ENCODE measurements at places on chromosomes 1 and 21.

DNA sequence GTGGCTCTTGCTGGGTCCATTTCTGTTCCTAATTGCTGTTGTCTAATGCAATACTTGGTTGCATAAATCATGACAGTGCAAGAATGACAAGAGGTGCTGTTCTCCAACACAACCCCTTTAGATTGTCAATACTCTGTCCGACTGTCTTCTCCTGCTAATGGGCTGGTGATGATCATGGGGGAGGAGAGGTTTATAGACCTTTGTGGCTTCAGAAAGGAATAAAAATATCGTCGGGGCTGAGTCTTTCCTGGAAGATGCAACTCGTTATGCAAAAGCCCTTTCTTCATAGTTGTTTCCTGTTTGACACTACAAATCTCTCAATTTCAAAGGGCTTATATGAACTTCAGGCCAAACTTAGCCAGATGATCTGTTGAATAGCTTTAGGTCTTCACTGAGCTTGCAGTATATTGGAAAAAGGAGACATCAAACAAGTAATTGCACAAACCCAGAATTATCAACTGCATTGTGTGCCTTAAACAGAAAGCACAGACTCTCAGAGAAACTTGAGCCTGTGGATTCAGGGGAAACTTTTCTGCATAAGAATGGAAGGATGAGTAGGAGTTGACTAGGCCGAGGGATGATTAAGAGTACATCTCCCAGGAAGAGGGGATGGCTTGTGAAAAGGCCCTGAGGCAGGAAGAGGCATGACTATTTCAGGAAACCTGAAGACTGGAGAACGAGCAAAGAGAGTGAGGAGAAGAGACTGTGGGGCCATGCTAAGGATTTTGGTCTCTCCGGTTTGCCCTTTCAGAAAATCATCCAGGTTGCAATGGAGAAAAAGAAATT, 107.6 kb downstream of the TSEN15 start:
- DNase-seq: no peak

DNA sequence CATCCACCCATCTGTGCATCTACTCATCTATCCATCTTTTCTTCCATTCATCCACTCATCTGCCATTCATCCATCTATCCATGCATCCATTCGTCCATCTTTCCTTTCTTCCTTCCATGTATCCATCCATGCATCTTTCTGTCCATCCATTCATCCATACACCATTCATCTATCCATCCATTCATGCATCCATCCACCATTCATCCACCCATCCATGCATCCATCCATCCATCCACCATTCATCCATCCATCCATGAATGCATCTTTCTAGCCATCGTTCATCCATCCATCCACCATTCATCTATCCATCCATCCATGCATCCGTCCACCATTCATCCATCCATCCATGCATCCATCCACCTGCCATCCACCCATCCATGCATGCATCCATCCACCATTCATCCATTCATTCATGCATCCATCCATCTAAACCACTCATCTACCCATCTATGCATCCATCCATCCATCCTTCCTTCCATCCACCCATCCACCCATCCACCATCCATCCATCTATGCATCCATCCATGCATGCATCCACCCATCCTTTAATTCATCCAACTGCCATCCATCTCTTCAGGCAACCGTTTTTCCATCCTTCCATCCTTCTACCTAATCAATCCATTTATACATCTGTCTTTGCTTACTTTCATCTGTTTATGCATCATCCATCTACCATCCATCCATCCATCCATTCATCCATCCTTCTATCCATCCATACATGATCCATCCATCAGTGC, 87.1 kb downstream of the TRIM11 start:
- no peak for DNase-seq

GRCh38 chr1:37472281-37472680, 2.1 kb upstream of the ZC3H12A start:
- no peak for DNase-seq

- no peak for DNase-seq
These were observed 3.3 kb downstream of the NPPB start for GRCh38 chr1:11855430-11855829.

DNA sequence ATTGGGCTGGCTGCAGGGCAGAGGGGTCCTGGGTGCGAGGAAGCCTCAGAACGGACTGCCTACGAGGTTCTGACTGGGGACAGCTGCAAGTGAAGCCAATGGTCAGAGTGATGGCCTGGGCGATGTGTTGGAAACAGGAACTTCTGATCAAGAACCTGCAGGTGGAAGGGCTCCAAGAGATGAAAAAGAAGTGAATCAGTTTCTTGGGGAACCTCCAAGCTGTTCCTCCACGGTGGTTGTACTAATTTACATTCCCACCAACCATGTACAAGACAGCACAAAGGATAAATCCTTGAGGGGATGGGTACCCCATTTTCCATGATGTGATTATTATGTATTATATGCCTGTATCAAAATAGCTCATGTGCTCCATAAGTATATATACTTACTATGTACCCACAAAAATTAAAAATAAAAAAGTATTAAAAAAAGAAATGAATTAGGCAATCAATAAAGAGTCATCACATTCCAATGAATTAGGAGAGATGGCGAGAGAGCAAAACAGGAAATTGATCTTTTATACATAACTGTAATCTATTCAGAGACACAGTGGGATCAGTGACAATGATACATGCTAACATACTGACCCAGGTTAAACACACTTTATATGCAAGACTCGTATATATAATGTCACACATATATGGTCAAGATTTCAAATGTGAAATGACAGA, 58.1 kb downstream of the PTPN14 start:
- no peak for DNase-seq

GRCh38 chr21:17441370-17441769, 71.5 kb upstream of the CXADR start:
- no peak for DNase-seq

DNA sequence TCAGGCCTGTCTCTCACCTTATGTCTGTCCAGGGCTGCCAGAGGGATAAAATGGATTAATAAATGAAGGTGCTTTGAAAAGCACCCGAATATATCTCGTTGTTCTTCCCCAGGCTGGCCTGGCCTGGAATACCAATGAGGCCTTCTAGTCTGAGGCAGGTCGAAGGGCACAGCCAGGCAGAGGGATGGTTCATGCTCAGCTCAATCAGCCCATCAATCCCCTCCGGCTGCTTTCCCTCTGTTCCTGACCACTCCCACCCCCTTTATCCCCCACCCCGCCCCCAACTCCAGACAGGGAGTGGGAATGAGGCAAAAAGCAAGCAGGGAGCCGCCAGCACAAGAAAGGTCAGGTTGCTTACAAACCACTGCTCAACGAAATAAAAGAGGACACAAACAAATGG, 40.0 kb upstream of the PRELP start:
- DNase-seq: no peak

- DNase-seq: no peak
These were observed 199.7 kb upstream of the TMPRSS15 start for GRCh38 chr21:18603261-18603660.

GRCh38 chr1:38064197-38064903, 17.8 kb upstream of the POU3F1 start:
- DNase-seq: no peak

GRCh38 chr1:192795916-192796618, 12.8 kb upstream of the RGS2 start:
- no peak for DNase-seq

DNA sequence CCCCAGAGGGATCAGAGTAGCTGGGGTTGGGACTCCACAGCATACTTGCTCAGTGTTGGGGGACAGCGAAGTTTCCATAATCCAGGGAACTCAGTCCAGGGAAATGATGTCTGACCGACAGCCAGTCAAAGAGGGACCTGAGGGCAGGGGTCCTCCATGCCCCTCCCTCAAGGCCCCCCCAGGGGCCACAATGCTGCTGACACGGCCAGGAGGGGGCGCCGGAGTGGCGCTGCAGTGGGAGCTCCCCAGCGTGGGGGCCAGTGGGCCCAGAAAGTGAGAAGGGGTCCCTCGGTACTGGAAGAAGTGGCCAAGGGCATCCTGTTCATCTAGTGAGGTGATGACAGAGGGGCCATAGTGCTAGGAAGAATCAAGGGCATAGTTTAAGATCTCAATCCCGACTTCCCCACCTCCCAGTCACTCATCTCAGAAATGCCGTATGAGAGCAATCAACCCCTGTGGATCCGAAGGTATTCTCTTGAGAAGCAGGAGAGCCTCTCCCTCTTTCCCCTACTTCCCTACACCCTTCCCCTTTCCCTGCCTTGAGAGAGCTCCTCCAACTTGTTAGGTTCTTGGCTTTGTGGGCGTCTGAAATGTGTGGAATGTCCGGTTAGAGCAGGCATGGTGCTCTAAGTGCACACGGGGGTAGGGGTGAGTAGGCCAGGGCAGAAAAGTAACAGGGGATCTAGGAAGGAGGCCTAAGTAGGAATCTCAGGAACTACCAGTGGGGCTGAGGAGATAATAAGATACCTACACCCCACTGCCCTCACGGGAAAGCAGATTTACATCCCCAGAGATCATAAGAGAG, 4.1 kb downstream of the NUDT17 start:
- DNase-seq: no peak

DNA sequence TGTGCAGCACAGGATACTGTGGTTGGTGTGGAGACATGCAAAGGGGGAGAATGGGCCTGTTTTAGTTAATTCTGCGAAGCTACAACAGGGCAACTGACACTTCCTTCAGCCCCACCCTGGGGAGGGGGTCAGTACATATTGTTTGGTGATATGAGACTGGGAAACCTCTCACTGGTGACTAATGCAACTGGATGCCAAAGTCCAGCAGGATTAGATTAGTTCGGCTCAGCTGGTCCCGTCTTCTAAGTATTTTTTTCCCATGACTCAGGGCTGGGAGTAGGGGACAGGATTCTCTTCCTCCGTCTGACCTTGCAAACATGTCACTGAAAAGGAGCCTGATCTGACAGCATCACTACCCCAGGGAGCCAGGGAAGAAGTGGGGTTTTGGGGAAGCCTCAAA, 43.0 kb downstream of the PLXNA2 start:
- DNase-seq: peak; percentile 77

- DNase-seq: no peak
These were observed 21.4 kb downstream of the STUM start for GRCh38 chr1:226569879-226570547.

GRCh38 chr1:204286831-204287421, 72.8 kb downstream of the PLEKHA6 start:
- DNase-seq: no peak

- DNase-seq: no peak
These were observed 5.0 kb upstream of the CDC14A start for GRCh38 chr1:100347009-100347966.

DNA sequence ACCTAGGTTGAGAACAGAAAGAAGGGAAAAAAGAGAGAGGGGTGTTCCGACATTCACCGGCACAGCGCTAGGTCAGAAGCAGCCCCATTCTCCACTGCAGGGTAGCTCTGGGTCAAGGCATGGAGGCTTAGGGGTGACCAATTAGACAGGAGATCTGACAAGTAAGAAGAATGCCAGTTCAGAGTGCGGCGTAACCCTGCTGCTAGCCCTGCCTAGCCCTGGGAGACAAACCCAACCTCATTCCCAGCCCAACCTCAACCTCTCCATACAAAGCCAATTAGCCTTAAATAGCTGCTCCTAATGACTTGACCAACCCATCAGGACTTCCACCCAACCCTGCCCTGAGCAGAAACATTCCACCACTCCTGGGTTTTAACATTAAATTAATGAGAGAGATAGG, 3.4 kb downstream of the PRELP start:
- no peak for DNase-seq

GRCh38 chr1:58857680-58858673, 74.1 kb upstream of the JUN start:
- no peak for DNase-seq

DNA sequence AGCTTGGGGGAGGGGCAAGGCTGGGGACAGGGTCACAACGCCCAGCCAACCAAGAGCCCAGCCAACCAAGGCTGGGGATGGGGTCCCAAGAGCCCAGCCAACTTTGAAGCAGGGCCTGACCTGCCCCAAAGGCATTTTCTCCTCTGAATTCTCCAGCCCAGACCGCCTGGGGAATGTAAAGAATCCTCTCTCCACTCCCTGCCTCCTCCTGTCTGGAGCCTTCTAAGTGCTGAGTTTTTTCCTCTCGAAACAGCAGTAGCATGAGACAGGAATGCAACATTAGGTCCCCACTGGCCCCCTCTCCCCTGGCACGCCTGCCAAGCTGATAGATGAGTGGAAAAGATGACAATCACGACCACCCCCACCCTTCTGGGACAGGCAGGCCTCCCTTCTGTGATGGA, 17.0 kb downstream of the C1orf198 start:
- DNase-seq: no peak

- no peak for DNase-seq
These were observed 96.7 kb upstream of the NEGR1 start for GRCh38 chr1:72379072-72379471.

GRCh38 chr1:81590171-81590570, 210.6 kb upstream of the ADGRL2 start:
- DNase-seq: no peak

DNA sequence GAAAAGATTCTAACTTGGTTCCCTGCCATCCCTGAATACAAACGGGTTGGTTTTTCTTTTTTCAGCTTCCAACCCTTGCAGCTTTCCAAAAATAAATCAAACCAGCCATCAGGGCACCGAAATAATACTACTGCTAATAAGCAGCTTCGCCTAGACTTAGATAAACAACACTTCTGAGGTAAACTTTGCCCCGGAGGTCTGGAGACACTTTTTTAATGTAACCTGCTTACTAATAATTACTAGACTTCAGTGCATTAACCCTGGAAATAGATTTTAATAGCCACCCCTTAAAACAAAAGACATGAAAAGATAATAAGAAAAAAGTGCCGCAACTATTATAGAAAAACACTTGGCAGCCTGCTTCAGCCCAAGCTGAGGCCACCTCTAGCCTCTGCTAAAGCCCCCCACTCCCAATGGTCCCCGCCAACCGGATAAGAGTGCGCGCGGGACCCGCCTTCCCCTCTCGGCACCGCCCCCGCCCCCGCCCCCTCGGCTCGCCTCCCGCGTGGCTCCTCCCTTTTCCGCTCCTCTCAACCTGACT, 405 bp upstream of the GADD45A start:
- DNase-seq: no peak

DNA sequence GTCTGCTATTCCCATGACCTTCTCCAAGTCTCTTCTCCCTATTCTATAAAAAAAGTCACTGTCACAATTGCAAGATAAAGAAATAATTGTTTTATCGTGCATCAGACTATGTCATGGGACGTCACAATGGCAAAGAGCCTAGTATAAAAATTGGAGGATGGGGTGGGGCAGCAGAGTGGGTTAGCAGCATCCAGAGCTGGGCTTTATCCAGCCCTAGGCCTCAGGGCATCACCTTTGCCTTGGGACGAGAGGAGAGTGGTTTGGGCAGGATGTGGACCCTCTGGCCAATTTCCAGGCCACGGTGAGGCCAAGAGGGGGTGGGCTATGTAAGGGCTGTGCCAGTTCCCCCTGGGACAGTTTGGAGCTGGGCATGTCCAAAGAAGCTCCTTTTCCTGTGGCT, 25.7 kb downstream of the WNT4 start:
- DNase-seq: no peak

DNA sequence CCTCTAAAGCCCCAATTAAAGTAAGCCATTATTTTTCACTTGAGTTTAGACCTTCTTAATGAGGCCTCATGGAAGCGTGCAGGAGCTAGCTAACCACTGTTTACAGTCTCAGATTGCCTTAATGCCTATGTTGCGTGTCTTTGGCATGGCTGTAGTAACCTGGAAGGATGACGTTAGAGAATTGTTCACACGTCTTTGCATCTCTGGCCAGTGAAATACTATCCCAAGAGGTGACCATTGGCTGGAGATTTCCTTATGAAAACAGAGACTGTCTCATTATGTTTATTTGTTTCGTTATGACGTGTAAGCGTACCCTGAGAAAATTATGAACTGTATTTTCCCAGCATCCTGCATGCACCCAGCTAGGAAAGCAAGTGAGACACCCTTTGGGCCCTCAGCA, 18.6 kb upstream of the BMP8A start:
- no peak for DNase-seq

All from AG04449 (cell line).